ENCODE measurements at places on chromosomes 5 and 9.
A peak's percentile ranks its signal among the peaks of the same experiment; 100 is the strongest.

DNA sequence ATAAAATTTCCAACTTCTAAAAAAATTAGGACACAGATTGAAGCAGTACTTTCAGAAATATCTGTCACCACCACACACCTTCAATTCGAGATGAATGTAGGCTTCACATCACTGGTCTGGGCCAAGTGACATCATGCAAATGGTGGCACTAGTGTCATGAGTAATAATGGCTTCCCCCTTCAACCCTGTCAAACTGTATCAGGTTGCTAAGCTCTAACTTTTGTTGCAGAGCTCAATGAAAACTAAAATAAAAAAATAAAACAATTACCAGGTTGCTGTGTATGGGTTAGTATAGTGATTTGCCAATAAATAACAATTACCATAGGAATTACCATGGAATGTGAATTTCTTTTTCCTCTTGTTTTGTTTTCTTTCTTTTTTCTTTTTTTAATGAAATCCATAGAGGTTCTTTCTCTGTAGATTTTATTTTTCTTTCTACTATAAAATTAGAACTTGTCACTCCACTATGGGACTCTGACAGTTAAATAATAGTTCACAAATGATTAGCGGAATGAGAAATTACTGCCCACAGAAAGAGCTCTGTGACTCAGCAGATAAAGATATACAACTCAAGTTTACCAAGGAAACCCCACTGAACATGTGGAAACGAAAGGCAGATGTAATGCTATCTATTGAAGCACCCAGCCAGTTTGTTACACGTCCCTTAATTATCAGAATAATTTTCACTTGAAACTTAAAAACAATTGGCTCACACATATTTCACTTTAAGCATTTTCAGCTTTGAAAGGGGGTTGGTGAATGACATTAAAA is 783.8 kb upstream of the WWC1 start:
- DNase-seq: no peak

GRCh38 chr5:169881702-169882303 is 98.5 kb downstream of the INSYN2B start:
- DNase-seq: no peak

- DNase-seq: no peak
These were observed 307.0 kb upstream of the TLE4 start for GRCh38 chr9:79264511-79265355.

DNA sequence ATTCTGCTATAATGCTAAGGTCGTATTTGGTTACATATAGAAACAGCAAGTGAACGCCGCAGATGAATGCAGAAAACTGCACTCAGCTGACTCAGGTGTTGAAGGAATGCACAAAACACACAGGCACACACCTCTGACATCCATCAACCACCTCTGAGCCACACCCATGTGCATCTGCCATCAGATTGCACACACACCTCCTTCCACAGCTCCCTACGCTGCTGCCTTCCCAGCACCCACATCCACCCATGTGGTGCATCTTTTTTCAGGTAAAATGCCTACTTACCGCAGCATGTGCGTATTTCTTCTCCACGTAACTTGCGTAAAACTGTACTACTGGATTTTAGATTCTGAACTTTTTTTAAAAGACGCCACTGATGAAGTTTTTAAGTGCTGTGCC is 7.1 kb downstream of the STK10 start:
- DNase-seq: no peak

DNA sequence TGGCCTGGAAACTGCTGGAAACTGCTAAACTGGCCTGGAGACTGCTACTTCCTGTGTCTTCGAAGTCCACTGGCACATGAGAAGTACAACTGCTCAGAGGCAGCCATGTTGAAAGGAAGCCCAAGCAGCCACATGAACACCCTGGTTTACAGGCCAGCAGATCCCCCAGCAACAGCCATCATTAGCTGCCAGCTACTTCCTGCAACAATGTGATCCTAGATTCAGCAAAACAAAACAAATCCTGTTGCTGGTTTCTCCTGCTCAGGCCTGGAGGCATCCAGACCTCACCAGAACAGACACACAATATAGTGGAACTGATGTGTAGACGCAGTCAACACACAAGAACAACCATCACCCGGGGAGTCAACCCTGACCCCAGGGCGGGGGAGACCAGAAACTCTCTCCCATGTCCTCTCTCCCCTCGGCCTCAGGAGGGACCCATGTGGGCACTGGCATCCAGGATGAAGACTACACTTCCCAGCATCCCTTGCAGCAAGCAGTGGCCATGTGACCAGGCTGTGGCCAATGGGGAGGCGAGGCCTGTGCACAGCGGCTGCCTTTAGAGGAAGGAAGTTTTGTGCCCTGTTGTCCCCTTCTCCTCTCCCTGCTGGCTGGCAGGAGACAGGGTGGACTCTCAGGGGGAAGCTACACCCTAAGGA is 9.2 kb upstream of the LCN15 start:
- no peak for DNase-seq

DNA sequence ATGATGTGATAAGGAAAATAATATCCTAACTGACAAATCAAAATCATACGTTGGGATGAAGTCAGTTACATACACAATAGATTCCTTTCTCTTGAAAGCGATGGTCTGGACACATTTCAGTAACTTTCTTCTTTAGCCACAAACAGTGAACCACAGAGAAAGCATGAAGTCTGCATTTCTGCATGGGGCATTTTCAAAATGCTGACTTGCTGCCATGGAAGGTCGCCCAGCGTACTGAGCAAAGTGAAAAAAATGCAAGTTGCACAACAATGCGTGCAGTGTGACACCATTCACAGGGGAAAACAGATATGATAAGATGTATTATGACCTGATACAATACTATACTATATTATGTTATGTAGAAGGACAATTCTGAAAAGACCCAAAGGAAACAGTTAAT is 146.3 kb downstream of the SNX18 start:
- DNase-seq: peak; percentile 31

GRCh38 chr9:126915281-126915816 is 767 bp downstream of the RALGPS1 start:
- DNase-seq: no peak

DNA sequence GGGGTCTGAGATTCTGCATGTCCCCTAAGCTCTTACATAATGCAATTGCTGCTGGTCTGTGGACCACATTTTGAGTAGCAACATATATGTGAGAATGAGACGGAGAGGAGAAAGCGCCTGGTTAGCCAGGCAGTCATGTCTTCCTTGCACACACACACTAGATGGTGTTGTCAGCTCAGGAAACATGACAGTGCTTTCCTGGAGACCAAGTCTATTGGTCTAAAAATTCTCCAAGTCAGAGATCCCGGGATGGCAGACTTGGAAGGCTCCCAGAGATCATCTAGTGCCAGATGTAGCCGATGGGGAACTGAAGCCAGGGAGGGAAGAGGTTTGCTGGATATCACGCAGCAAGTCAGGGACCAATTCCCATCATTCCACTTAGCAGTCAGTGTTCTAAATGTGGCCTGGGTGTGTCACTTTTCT is 53.4 kb downstream of the GALNT12 start:
- peak; percentile 93 for DNase-seq

Data from hepatic stellate cell (primary cell).